ENCODE measurements at places on chromosomes 5 and 9.

DNA sequence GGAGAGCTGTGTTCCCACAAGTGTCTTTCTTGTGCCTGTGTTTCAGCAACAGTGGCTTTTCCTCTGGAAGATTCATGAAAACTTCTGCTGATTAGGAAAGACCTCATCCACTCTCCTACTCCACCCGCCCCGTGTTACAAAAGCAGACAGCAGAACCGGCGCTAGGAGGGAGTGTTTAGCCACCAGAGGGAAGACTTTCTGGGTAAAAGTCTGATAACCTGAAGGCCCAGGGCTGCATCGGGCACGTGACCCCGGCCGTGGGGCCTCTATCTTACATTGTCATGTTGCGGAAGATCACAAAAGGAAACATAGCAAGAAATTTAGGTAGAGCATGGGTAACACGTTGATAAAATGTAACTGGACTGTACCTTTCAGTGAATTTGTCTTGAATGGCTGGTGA lies 32.0 kb upstream of the DMRT2 start:
- no peak for DNase-seq

DNA sequence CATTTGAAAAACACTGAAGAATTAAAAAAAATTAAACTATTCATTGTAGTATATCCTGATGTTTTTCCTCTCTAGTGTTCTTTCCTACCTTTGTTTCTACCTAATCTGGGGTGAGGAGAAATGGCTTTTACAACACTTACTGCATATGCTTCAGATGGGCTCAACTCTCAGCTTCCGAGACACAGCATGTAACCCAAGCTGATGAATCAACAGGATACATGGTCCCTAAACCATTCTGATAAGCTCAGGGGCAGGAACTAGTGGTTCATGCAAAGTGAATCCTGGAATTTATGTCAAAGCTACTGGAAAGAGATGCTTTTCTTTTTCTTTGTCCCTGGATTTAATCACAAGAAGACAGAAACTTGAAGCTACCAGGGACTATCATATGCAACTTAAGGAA lies 672.5 kb upstream of the RORB start:
- DNase-seq, result no peak

- no peak for DNase-seq
Observed at GRCh38 chr5:145903867-145904266, 31.1 kb upstream of the GRXCR2 start.

- DNase-seq, result no peak
Observed at GRCh38 chr5:110362261-110362660, 364.2 kb downstream of the TMEM232 start.

DNA sequence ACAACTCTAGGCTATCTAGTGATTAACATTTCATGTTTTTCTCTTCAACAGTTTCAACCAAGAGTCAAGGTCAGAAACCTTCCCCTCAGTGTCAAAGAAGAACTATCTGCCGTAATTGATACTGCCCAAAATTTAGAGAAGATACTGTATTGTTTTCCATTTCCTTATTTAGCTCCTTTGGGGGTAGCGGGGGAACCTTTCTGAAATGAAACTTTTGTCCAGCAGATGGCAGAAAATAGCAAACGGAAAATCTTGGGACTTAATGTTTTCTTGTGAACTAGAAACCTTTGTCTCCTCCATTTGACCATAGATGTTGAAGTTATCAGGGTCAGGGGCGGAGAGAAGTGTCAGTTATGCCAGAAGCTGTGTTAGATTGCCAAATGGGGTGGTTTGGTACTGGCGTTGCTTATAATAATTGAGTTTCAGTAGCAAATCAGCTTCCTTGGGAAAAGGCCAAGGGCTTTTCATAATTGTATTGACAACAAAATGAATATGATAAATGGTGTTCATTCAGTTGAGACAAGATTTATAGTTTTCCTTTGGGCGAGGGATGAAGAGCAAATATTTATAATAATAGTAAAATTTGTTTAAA lies 101.7 kb upstream of the TLX3 start:
- DNase-seq, result no peak

- DNase-seq, result no peak
Observed at GRCh38 chr5:93406971-93407401, 174.0 kb downstream of the NR2F1-AS1 start.

DNA sequence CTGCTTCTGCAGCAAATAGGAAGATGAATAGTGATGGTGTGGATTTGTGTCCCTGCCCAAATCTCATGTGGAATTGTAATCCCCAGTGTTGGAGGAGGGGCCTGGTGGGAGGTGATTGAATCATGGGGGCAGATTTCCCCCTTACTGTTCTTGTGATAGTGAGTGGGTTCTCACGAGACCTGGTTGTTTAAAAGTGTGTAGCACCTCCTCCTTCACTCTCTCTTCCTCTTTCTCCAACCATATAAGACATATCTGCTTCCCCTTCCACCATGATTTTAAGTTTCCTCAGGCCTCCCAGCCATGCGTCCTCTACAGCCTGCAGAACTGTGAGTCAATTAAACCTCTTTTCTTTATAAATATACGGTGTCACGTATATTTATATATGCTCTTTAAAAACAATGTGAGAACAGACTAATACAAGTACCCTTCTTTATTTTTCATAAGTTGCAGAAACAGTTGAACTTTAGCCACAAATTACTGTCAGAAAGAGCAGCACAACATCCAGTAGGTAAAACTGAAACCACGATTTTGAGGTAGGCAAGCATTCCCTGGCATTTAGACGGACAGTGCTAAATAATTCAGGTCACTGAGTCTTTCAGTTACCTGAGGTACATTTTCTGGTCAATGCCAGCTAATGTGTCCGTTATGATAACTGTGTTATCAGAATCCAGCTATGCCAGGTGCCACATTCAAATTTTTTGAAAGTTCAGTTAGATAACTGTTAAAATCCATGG lies 79.3 kb upstream of the SPEF2 start:
- no peak for DNase-seq

- no peak for DNase-seq
Observed at GRCh38 chr9:115109486-115109885, 8.5 kb downstream of the TNC start.

DNA sequence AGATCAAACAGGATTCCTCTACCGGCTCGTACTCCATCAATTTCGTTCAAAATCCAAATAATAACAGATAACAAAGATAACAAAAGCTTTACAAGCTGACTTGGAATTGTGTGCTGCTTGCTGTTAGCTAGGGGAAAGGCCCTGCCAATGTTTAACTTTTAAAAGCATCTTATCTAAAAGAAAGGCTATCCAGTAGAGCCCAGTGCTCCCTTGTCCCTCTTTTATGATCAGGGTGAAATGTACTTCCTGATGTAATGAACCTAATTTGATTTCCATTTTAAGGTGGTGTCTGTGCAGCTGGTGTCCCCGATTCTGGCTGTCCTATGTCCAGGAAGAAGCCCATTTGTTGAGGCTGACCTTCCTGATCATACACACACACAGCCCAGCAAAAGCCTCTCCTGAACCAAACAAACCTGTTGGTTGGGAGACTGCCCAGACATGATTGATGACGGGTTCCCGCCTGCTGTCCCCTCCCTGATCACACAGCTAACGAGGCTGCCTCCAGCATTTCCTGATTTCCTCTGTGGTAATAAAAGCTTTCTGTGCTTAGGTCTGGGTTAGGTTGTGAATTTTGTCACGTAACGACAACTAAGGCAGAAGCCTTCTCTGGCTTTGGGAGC lies 54.1 kb downstream of the PWWP2A start:
- DNase-seq, result no peak

DNA sequence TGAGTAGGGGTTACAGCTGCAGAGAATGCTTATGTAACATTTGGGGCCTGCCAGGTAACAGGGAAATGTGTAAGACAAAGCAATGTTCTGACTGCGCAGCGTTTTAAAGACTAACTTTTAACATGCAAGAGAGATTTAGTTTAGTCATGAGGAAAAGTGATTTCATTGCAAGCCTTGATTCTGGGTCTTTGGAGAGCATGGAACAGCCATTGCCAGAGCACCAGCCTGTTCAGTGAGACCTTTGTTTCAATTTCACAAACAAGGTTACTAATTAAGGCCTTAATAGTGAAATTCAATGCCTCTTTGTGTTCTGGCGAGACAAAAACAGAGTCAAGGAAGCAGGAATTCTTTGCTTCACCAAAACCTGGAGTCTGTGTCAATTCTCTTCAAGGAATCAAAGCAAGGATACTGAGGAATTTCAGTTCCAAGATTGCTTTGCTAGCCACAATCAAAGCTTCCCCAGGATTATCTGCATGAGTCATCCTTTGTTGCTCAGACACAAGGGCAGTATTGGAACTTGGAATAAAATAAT lies 14.4 kb downstream of the CKMT2 start:
- no peak for DNase-seq

DNA sequence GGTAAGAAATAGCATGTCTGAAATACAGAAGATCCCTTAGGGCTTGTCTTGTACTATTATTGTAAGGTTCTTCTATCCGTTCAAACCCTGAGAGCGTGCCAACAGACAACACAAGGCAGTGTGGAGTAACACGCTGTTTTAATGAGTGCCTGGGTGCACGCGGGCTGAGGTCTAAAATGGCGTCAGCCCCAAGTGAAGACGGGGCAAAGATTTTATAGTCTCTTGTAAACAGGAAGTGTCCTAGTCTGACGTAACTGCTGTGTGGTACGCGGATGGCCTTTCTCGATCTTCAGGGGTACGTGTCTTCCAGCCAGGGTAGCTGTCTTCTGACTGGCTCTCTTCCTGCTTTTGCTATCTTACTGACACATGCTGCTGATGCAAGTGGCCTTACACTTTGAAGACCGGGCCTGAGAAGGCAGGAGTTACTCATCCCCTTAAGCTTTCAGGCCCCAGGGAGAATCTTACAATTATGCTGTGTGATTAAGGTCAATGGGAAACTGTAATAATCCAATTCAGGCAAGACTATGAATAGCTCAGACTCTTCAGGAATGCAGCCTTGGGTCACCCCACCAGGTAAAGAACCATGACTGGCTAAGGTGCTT lies 1812.0 kb upstream of the CDH9 start:
- no peak for DNase-seq

DNA sequence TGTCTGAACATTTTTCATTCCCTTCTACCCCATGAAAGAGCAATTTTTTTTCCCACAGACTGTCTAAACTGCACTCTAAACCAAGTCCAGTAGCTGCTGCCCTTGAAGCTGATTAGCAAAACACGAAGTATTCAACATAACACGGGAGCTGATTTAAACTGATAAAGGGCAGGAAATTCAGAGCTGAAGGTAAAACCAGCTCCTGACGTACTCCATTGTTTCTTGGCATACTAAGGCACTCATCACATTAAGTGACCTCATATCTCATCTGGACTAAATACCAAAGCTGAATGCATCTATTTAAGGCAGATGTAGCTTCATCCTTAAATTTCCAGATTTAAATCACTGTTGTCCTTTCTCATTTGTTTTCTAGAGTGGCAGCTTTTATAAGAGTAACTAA lies 12.0 kb downstream of the GDF9 start:
- DNase-seq, result no peak
